Cardiac atrium fibroblast (primary cell): ENCODE measurements at places on chromosomes 4 and X. TPM values are rescaled to one million over a fixed set of nuclear protein-coding genes. Genes with fewer than 3 reads are reported as not detected.

The SPOCK3 gene
- total RNA-seq = 0.36 and 0.49 TPM in 2 replicates

The APLN gene
- total RNA-seq = 31.4 and 52.8 TPM in 2 replicates

The TMLHE gene
- total RNA-seq = 7.9 and 9.2 TPM in 2 replicates

The DUSP9 gene
- total RNA-seq = 0.90 TPM in 1 of 2 replicates, not detected in the other

The PDE5A gene
- 11.6 and 19.1 TPM in 2 replicates for total RNA-seq

The EPHA5 gene
- total RNA-seq = 1.1 and 2.3 TPM in 2 replicates

The PGAM4 gene
- not detected in 2 replicates for total RNA-seq

The PABPC4L gene
- 0.49 and 0.72 TPM in 2 replicates for total RNA-seq

The KLF8 gene
- 1.4 and 2.1 TPM in 2 replicates for total RNA-seq

The ABCD1 gene
- total RNA-seq = 17.5 and 24.9 TPM in 2 replicates

The SCRG1 gene
- total RNA-seq = 1.8 TPM in 2 replicates

The SPANXN4 gene
- not detected in 2 replicates for total RNA-seq

The SOD3 gene
- 23.6 and 32.6 TPM in 2 replicates for total RNA-seq

The SPP1 gene
- not detected in 2 replicates for total RNA-seq

The OTUD6A gene
- not detected in 2 replicates for total RNA-seq

The P2RY10 gene
- not detected in 2 replicates for total RNA-seq

The NIPAL1 gene
- total RNA-seq = 0.54 and 1.6 TPM in 2 replicates

The BMP3 gene
- not detected in 2 replicates for total RNA-seq

The SAGE1 gene
- total RNA-seq = not detected in 2 replicates

The PAGE2B gene
- total RNA-seq = not detected in 2 replicates

The TMEM150C gene
- total RNA-seq = 0.54 and 6.5 TPM in 2 replicates

The ANK2 gene
- total RNA-seq = 40.3 and 69.9 TPM in 2 replicates

The HTRA3 gene
- total RNA-seq = 14.6 and 20.6 TPM in 2 replicates

The IGFBP7 gene
- total RNA-seq = 2,241 and 2,809 TPM in 2 replicates

The BEX5 gene
- total RNA-seq = not detected in 2 replicates

The CPZ gene
- 6.5 and 6.9 TPM in 2 replicates for total RNA-seq

The FAM47A gene
- total RNA-seq = not detected in 2 replicates

The ZFP92 gene
- total RNA-seq = 0.81 and 1.4 TPM in 2 replicates

The BST1 gene
- total RNA-seq = 29.0 and 30.3 TPM in 2 replicates

The GPR173 gene
- 1.3 TPM in 2 replicates for total RNA-seq

The MAGEE1 gene
- 0.65 and 1.1 TPM in 2 replicates for total RNA-seq

The MSX1 gene
- total RNA-seq = 0.65 and 0.90 TPM in 2 replicates

The NEUROG2 gene
- total RNA-seq = not detected in 2 replicates

The BMPR1B gene
- total RNA-seq = 0.18 and 0.32 TPM in 2 replicates

The ITGB1BP2 gene
- 1.3 TPM in 1 of 2 replicates, not detected in the other for total RNA-seq

The DCX gene
- not detected in 2 replicates for total RNA-seq

The TKTL2 gene
- not detected in 2 replicates for total RNA-seq

The ZCCHC18 gene
- total RNA-seq = 0.18 TPM in 1 of 2 replicates, not detected in the other

The CETN2 gene
- 31.8 and 38.8 TPM in 2 replicates for total RNA-seq

The RS1 gene
- not detected in 2 replicates for total RNA-seq

The TLR8 gene
- not detected in 2 replicates for total RNA-seq
